ENCODE measurements at places on chromosomes 16 and 17.

DNA sequence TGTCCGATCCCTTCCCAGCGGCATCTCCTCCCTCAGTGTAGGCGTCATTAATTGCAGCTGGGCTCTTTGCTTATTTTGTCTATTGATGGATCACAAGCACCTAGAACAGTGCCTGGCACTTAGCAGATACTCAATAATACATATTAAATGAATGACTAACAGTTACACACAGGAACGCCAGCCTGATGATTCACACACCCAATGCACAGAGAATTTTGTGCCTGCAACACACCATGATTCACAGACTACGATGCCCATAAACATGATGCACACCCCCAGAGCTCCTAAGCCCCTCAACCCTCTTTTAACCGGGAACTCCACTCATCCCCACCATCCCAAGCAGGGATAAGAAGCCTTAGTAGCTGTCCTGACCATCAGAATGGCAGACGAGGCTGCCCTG lies 66.6 kb upstream of the TMEM97 start:
- DNase-seq = no peak

DNA sequence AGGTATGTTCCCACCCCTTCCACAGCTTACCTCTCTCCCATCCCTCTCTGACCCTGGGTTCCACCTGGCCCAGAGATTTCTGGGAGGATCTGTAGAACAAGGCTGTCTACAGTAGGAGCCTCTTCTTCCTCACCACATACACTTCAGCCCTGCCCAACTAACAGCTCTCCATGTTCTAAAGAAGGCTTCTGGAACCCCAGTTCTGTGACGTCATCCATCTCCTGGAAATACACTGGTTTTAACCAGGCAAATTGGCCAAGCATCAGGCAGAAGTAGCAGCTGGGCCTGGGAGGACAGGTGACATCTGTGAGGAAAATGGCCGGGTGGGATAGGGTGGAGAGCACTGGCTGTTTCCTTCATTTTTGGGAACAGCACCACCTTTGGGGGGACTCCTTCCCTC lies at the start of gene LYZL6:
Gene LYZL6, minus strand, starts transcription at position 177 of the 400 bp plus-strand sequence. CDS start 4,357 bp downstream, outside the sequence.
- DNase-seq = no peak

- no peak for DNase-seq
These were observed 18.2 kb upstream of the ABR start for GRCh38 chr17:1197781-1198490.

GRCh38 chr17:64634218-64634617 lies 27.9 kb downstream of the SMURF2 start:
- DNase-seq = no peak

DNA sequence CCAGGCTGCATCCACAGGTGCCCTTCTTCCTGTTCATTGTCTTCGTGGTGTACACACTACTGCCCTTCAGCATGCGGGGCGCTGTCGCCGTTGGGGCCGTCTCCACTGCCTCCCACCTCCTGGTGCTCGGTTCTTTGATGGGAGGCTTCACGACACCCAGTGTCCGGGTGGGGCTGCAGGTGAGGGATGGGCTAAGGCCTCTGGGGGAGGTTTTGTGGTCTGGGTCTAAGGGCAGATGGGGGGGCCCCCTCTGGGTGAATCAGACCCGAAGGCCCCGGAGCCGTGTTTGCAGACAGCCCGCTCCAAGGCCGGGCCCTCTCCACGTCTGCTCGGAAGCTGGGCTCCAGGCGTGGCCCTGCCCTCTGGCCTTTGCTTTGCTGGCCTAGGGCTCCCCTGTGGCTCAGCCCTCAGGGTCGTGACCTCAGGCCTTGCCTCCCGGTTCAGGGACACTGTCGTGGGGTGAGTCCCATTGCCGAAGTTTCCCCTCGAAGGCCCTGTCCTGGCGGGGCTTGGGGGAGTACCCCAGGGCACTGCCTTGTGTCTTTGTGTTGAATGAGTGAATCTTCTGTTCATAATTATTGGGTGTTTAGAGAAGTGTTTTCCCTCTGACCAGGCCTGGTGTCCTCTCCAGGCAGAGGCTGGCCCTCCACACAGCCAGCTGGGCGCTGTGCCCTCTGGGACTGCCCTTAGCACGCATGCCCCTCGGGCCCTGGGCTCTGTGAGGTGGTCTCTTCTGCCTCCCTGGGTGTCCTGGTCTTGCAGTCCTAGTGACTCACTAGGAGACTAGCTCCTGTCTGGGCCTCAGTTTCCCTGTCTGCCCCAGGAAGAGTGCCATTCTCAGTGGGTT lies 25.6 kb downstream of the ADCY7 start:
- DNase-seq = no peak

DNA sequence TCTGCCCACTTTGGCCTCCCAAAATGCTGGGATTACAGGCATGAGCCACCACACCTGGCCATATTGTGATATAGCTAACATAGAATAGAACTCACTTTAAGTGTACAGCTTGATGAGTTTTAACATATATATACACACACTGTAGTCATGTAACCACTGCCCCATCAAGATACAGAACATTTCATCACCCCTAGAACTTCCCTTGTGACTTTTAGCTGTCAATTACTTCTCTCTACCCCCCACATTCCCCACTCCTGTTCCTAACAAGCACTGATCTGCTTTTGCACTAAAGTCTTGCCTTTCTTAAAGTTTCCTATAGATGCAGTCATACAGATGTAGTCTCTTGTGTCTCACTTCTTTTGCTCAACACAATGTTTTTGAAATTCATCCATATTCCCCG lies 93.1 kb downstream of the PITPNC1 start:
- DNase-seq = no peak

GRCh38 chr16:54953461-54953860 lies 22.8 kb downstream of the IRX5 start:
- no peak for DNase-seq

GRCh38 chr17:74833501-74834377 lies 25.9 kb downstream of the GRIN2C start:
- DNase-seq = no peak

- DNase-seq = peak; percentile 56
These were observed 1.1 kb downstream of the RAI1 start for GRCh38 chr17:17682293-17682736.

DNA sequence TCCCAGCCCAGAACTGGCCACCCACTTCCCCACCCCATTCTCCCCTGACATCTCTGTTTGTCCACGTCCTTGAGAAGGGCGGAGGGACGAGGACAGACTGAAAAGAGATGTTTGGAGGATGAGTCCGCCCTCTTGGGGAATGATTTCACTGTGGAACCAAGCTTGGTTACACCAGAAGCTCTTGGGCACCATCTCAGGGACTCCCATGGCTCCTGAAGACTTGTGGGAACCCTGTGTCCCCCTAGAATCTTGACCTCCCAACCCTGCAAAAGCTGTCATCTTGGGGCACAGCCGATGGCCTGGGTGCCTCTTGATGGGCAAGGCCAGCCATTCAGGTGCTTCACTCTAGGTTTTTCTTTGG lies 25.9 kb upstream of the LITAF start:
- DNase-seq = no peak

- no peak for DNase-seq
These were observed 64.1 kb downstream of the PLCG2 start for GRCh38 chr16:81843243-81843582.

- no peak for DNase-seq
These were observed 49.5 kb downstream of the ZNF423 start for GRCh38 chr16:49806446-49806845.

DNA sequence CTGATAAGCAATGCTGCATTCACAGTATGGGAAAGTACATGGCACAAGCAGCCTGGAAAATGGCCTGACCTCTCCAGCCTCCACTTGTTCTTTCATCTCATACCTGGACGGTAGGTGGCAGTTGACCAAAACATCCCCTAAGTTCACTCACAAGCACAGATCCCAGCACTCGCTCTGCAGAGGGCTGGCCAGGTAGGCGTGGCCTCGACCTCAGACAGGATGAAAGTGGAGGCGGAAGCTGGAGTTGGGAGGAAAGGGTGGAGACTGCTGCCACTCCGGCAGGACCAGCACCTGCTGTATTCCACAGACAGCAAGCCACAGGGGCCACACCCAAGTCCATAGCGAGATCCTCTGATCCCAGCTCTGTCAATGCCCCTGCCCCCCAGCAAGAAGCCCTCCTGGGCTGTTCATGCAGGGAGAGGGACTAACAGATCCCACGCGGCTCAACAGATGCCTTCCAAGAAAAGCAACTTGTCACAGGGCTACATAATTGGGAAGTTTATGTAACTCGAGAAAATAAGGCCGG lies 31.3 kb downstream of the ZCCHC14 start:
- peak; percentile 14 for DNase-seq

- DNase-seq = no peak
These were observed 98.0 kb downstream of the SDR42E1 start for GRCh38 chr16:81913222-81913621.

- peak; percentile 81 for DNase-seq
These were observed at the start of gene SNX11 for GRCh38 chr17:48107137-48108055. Gene SNX11, plus strand, starts transcription at chr17:48107766. Its CDS starts 4,278 bp downstream, at chr17:48112044.

- DNase-seq = no peak
These were observed 33.6 kb downstream of the SEC14L5 start for GRCh38 chr16:4991754-4992153.

- no peak for DNase-seq
These were observed 108.1 kb upstream of the CACNG5 start for GRCh38 chr17:66726846-66727245.

- no peak for DNase-seq
These were observed 39.7 kb downstream of the ARHGAP17 start for GRCh38 chr16:24975428-24975889.

DNA sequence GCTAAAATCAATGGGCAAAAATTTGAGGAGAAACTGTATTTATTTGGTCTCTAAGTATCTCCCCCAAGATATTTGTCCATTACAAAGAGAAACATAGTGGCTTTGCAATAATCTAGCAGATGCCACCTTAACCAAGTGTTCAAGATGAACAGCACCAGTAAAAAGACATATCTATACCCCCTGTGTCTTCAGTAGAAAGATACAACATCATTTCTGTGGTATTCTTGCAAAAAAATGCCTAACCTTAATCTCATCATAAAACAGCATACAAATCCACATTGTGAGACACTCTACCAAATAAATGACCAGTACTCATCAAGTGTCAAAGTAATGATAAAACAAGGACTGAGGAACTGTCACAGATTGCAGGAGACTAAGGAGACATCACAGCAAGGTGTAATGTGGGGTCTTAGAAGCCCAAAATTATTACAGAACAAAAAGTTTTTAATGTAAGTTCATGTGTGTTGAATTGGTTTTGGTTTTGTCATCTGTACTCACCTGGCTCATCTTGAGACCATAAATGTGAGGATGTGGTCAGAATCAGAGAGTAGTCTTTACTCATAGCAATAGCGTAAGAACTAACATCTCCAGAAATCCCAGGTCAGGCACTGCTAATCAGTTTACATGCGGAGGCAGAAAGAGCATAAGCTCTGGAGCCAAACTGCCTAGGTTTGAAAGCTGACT lies 77.2 kb downstream of the AATF start:
- no peak for DNase-seq

DNA sequence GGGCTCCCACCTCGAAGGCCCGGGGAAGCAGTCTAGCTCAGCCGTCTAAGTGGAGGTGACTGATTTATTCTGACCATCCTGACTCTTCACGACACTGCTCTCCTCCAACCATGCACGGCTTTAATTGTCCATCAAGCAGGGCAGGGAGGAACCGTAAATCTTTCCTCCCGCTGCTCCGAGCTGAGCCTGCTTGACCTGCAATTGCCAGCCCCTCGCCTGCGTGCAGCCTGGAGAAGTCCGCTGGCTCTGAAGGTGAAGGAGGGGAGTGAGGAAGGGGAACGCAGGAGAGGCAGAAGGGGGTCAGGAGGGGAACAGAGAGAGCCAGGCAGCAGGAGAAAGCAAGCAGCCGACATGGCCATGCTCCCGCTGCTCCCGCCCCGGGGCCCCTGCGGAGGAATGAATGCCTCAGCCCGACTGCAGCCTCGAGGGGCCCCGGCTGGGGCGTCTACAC lies 10.1 kb downstream of the RBFOX3 start:
- DNase-seq = no peak

DNA sequence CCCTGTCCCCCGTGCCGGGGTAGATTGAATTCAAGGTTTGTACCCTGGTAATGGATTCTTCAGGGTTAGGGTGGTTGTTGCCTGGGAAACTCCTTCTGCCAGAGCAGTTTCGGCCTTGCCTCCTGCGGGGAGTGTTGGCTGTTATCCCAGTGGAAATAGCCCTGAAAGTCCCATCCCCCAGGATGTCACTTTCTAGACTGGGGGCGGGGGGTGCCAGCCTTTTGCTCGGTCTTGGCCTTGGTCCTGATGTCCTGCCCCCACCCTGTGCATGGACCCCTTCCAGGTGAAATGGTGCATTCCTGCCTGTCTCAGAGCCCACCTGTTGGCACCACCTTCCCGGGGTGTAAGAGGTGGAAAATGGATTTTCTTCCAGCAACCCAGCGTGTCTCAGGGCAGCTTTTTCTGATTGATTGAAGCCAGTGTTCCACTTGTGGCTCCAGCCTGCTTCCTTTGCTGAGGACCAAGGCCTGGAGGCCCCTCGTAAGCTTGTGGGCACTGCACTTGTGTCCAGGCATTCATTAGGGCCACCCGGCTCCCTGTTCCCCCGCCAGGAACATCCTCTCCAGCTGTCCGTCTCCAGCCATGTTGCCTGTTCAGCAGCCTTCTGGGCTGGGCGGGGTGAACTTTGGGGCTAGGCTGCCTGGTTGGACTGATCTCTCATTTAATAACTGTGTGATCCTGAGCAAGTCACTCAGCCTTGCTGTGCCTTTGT lies 25.6 kb downstream of the MGAT5B start:
- no peak for DNase-seq

DNA sequence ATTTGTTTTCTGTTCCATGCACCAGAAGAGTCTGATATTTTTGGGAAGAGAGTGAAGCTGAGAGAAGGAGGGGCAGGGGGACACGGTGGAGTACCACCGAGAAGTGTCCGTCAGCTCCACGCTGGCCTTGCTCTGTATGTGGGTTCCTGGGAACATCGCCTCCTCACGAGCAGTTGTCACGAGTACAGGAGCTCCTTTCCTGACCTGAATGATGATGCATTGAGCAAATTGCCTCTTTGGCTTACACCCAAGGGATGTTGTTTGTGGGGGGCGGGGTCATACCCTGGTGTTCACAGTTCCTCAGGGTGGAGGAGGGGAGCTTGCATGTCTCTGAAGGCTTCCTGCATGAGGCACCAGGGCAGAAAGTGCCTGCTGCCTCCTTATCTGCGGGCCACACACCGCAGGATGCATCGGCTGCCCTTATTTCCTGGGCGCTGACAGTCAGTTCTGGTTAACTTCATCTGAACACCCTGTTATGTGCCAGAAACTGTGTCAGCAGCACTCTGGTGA lies 36.2 kb downstream of the RGS9 start:
- DNase-seq = peak; percentile 98

GRCh38 chr17:49548506-49549310 lies 27.0 kb upstream of the NXPH3 start:
- DNase-seq = no peak

DNA sequence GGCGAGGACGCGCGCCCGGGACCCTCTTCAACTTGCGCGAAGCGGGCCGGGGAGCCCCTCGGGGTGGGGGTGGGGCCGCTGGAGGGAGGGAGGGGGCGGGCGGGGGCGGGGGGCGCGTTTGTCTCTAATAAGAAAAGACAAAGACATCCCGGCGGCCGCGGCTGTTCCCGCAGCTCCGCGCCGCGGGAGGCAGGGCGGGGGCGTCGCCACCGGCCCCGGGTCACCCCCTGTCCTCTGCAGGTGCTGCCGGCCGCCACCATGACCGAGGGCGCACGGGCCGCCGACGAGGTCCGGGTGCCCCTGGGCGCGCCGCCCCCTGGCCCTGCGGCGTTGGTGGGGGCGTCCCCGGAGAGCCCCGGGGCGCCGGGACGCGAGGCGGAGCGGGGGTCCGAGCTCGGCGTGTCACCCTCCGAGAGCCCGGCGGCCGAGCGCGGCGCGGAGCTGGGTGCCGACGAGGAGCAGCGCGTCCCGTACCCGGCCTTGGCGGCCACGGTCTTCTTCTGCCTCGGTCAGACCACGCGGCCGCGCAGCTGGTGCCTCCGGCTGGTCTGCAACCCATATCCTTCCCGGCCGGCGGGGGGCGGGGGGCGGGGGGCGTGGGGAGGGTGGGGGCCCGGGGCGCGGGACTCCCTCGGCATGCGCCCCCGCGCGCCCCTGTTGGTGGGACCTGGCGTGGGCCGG lies 714 bp downstream of the CACNA1H start:
- DNase-seq = no peak
